Suppressor macrophage treated with lipopolysaccharide for 1 hour (primary cell): ENCODE measurements at places on chromosomes 16 and 17.
A peak's percentile ranks its signal among the peaks of the same experiment; 100 is the strongest.

DNA sequence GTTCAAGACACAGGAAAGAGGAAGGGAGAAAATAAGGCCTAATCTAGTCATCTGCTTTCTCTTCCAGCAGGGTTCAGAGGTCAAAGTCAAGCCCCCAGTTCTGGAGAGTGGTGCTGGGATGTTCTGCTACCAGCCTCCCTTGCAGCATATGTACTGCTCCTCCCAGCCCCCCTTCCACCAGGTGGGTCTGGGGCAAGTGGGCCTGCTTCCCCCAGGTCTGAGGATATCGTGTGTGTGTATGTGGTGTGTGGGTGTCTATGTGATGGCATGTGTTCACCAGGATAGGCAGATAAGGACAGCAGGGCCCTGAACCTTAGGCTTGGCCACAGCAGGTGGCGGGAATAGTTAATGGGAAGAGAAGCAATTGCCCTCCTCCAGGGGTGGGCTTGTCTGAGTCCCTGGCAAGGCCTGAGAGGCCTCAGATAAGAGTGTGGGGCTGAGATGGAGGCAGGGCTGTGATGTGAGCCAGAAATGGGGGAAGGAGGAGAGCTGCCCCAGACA is 21.1 kb downstream of the FOXN1 start:
- no peak for DNase-seq

- DNase-seq = no peak
Measured at GRCh38 chr16:67657751-67658518, 2.1 kb downstream of the ACD start.

DNA sequence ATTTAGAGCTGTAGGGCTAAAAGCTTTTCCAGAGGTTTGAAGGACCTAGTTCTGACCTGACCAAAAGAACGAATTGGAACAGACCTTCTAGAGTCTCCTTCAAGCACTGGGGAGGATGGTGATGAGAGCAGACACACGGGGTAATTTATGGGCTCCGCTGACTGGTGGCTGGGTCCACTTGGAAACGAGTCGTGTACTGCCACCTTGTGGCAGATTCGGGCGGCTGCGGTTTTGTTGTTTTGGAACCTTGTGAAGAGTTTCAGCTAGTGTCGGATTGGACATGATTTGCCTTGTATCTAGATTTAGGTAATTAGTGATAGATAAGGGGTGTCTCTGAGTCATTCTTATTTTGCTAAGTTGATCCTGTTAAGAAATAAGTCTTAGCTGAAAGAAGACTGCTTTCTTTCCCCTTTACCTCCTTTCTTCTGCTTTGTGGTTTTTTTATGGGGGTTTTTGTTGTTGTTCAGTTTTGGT is 98.9 kb downstream of the AATF start:
- DNase-seq = peak; percentile 84

- no peak for DNase-seq
Measured at GRCh38 chr16:50809561-50809960, 67.7 kb downstream of the CYLD start.

GRCh38 chr17:78865682-78866390 is 25.2 kb upstream of the USP36 start:
- peak; percentile 88 for DNase-seq

DNA sequence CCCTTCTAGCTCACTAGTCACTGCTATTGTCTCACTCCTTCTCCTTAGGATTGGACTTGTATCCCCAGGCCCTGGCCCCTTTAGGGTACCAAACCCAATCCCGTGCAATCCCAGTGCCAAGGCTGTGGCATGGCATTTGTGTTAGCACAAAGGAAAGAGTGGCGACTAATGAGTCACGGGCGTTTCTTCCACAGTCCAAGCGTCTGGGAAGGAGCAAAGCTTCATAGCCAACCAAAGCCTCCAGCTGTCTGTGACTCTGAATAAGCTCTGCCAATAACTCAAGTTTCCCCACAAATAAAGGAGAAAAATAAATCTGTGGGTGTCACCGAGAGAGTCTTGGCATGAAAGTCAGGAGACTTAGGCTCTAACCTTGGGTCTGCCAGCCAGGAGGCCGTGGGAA is 54.6 kb upstream of the COX10 start:
- no peak for DNase-seq

DNA sequence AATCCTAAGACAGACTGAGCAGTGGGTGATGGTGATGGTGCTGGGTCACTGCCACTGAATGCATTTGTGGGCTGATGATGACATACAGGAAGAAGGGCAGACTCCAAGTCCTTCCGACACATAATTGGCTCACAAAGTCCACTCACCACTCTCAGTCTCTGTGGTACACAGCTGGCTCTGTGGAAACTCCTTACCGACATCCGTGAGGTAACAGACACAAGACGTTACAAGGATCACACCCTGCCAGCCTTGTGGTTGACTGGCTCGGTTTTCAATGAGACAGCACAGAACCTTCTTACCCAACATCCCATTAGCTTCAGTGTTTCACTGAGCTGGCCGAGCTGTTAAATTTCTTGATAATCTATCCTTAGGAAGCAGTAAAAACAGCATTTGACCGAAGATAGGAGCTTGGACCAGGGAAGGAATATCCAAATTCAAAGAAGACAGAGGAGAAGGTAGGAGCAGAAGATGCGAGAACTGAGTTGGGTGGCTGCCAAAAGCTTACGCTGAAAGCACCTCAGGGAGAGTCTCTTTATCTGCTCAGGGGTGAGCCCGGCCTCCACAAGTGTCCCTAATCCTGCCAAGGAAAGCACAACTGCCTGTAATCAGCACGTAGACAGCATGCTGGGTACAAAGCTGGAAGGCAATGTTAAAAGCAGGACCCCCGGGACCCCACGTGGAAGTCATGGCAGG is 5.5 kb upstream of the MXRA7 start:
- peak; percentile 92 for DNase-seq

DNA sequence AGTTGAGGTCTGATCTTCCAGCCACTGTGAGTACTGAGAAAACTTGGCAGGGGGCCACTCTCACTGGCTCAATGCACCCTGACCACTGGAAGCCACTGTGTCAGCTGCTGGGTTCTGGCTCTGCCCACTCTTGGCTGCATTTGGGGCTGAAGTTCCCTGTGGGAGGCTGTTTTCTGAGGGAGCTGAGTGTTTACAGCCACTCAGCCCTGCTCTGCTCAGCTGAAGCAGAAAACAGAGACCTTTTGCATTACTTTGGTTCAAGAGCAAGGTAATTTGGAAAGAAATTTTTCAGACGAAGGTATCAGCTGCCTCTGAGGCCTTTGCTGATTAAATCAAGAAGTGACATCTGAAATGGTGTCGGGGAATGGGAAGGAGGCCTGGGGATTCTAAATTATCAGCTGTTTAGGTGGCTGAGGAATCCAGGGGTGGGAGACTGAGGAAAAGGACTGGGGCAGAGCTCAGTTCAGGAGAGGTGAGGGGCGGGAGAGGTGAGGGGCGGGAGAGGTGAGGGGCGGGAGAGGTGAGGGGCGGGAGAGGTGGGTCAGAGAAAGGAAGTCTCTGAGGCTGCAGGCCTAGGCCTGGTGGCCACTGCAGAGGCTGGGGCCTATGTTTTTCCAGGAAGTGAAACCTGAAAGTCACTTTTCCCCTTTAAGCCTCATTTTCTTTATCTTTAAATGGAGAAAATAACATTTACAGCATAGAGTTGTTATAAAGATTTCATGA is at the start of gene ACSM5:
TSS of gene ACSM5 (plus strand) at position 137 of the 723 bp plus-strand sequence. CDS start 1,951 bp downstream, outside the sequence.
- DNase-seq = peak; percentile 75

GRCh38 chr17:8076502-8077266 is 10.8 kb downstream of the ALOX12B start:
- DNase-seq = no peak

GRCh38 chr17:3603119-3603869 is 5.9 kb downstream of the TRPV1 start:
- no peak for DNase-seq

GRCh38 chr17:82613283-82614094 is 34.8 kb downstream of the WDR45B start:
- no peak for DNase-seq
